Muscle of leg (tissue), 16 donors: ENCODE measurements at places on chromosomes 12 and 14.

DNA sequence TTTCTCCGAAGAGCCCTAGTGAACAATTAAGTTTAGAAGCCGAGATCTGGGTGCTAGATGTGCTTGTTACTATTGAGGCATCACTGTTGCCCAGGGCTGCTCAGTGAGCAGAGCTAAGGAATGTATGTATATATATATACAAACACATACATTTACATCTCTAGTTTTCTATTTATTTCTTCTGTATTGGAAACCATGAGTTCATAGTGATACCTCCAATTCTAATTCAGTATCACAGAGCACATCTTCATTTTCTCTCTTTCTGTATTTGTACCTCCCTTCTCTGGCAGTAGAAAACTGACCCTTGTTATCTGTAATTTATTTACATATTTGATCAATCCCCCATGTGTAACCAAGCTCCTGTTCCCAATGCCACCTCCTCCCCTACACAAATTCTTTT is 40.7 kb upstream of the FUT8 start:
- DNase-seq = no peak

DNA sequence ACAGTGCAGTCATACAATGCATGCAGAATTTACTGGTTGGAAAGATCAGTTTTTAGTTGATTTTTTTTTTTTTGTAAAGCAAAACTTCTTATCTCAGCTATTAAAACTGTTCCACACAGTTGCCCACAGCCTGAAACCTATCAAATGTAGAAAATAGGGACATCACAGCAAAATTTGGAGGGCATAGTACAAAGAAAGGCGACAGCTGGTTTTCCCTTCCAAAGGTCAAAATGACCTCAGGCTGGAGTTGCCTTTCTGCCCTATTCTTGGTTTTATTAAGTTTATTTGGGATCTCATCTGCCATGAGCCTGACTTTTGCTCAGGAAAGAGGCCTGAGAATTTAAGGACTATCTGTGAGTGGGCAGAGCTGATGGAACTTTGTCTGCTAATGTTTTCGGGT is 28.5 kb downstream of the NOPCHAP1 start:
- no peak for DNase-seq

DNA sequence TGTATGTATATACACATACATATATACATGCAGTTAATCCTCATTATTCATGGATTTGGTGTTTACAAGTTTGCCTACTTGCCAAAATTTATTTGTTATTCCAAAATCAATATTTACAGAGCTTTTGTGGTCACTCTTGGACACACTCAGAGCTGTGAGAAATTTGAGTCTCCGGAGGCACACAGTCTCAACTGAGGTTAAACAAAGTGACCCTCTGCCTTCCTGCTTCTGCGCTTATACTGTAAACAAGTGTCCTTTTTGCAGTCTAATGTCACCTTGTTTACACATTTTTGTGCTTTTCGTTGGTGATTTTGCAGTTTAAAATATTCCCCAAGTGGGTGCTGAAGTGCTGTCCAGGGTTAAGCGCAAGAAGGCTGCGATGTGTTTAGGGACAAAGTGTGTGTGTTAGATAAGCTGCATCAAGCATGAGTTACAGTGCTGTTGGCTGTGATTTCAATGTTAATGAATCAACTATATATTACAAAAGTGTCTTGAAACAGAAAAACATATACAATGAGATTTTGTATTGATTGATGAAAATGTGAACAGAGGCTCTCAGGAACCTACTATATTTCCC is 13.1 kb upstream of the LTA4H start:
- no peak for DNase-seq

GRCh38 chr12:98013560-98013959 is 501.8 kb upstream of the TMPO start:
- DNase-seq = no peak

- peak; percentile 37 for DNase-seq
Observed at GRCh38 chr12:102487226-102487625, 6.9 kb upstream of the IGF1 start.

GRCh38 chr12:90037740-90038139 is 329.1 kb upstream of the ATP2B1 start:
- DNase-seq = peak; percentile 80

DNA sequence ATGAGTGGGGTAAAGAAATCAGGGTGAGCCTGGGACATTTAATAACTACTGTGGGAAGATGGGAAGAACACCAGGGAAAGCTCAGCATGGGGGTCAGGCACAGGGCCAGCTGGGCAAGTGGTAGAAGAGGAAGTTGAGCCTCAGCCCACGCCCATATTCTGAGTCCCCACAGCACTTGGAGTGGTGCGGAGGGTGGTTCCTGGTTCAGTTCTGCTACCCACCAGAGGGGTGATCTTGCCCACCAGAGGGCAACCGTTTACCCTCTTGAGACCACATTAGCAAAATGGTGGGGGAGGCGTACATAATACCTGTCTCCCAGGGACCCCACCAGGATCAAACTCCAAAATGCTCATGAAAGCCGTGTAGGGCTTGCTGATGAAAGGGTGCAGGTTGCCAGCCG is 16.8 kb upstream of the ANKRD33 start:
- DNase-seq = no peak

DNA sequence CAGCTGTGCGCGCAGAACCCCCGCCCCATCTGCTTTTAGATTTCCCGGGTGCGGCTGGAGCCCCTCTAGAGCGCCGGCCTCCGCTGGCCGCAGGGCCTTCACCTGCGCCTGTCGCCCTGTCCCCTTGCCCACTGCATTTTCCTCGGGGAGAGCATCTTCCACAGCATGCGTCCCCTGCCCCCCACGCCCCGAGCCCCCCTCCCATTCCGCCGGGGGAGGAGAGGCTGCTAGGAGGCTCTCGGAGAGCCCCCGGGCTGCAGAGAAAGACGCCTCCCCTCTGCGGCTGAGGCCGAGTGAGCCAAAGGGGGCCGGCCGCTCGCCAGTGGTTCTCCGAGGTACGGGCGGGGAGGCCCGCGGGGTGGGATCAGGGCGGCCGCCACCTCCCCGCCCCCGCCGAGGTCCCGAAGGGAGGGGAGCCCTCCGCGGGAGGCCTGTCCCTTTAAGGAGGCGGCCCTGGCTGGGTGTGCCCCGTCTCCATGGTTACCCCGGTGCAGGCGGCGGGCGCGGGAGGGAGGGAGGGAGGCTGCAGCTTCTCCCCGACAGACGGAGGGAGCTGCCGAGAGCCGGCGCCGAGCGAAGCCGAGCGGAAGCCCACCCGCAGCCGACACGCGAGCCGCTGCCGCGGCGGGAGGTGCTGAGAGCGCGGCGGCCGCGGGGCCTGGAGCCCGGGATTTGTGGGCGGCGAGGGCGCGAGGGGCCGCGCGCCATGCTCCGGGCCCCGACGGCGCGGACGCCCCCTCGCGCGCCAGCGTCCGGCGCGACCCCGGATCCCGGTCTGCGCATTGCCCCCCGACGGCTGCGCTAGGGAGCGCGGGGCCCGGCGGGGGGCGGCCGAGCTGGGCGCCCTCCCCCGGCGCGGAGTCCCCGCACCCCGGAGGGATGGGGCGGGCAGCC is at the start of gene KCNH3:
Gene KCNH3 (plus strand): TSS at position 521 of the 894 bp plus-strand sequence. CDS start 387 bp downstream, outside the sequence.
- peak; percentile 83 for DNase-seq

- no peak for DNase-seq
Observed at GRCh38 chr12:121792607-121793439, 665 bp downstream of the RHOF start.

DNA sequence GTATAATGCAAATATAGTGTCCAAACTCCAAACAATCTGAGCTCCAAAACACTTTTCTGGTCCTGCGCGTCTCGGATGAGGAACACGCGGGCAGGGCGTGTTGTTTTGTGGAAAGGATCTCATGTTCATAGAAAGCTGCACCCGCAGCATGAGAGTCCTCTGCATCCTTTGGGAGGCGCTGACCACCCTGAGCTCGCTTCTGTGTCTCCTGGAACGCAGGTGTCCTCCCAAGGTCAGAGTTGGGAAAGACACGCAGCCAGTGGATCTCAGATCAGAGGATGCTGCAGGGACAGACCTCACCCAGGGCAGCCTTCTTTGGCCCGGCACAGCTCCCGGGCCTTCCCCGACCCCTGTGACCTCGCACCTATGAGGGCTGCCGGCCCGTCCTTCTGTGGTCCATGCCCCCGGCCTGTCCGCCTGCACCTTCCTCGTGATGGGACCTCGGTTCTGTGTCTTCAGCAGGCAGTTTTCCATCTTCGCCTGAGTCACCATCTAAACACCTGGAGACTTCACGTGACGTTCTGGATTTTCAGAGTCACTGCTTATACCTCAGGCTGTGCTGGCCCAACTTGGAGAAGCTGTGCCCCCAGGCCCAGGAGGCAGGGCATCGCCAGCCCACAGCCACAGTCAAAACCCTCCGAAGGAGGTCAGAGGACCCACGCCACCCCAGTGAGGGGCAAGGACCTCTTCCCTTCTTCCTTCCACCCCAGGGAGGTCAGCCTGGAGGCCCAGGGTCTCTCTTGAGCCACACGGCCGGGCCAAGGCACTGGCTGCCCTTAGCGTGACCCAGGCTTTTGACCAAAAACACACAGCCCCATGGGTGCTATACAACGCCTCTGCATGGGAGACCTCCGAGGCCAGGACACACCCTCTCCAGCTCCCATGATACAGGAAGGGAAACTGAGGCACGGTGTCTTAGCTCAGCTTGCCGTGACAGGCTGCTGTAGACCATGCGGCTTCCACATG is 25.9 kb downstream of the MMP17 start:
- DNase-seq = no peak

DNA sequence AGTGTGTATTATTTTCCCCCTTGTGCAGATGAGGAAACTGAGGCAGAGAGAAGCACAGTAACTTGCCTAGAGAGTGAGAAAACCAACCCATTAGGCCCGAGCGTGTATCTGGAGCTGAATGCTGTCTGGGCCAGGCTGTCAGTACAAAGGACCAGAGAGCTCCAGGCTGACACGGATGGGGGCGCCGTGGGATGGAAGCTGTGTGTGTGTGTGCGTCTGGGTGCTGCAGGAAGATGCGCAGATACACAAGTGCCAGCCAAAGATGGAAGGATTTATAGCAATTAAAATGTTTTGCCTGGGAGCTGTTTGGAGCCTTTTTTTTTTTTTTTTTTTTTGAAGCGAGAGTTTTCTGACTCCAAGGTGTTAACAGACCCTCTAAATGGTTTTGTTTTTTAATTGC is 53.7 kb upstream of the GPATCH2L start:
- DNase-seq = no peak

GRCh38 chr12:23039834-23040233 is 414.9 kb downstream of the ETNK1 start:
- DNase-seq = no peak

- no peak for DNase-seq
Observed at GRCh38 chr12:102685172-102685571, 204.8 kb upstream of the IGF1 start.

DNA sequence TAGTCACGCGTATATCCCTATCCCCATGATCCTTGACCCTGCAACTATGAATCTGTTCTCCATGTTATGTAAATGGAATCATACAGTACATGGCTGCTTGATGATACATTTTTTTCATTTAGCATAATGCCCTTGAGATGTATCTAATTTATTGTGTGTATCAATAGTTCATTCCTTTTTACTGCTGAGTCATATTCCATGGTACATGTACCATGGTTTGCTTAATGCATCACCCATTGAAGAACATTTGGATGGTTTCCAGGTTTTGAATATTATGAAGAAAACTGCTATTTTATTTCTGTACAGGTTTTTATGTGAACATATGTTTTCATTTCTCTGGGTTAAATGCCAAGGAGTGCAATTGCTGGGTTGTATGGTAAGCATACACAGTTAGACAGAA is 4.0 kb upstream of the RNASE10 start:
- no peak for DNase-seq

- DNase-seq = no peak
Observed at GRCh38 chr12:131783915-131784541, 44.2 kb upstream of the MMP17 start.

DNA sequence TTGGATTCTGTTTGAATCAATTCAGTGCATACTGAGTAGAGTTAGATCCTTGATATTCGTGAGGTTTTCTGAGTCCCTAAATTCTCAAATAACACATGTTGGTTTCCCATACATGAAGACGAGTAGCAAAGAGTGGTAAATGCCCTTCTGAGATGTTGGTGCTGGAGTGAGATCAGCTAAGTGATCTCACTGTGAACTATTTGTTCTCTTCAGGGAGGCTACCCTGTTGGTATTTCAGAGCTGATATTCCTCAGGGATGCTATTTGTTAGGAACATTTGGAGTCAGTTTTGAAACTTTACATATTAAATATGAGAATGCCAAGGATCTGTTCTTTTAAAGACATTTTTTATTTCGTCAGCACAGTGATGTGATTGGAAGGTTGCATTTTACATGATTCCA is 54.7 kb downstream of the SUSD6 start:
- no peak for DNase-seq

GRCh38 chr14:37140176-37140575 is 32.2 kb downstream of the SLC25A21 start:
- DNase-seq = no peak

GRCh38 chr12:7108003-7108795 is 815 bp downstream of the C1RL start:
- DNase-seq = peak; percentile 82

- DNase-seq = peak; percentile 40
Observed at GRCh38 chr12:116482859-116483258, 76.3 kb upstream of the MAP1LC3B2 start.

GRCh38 chr12:25301798-25302197 is 51.1 kb upstream of the KRAS start:
- DNase-seq = no peak

DNA sequence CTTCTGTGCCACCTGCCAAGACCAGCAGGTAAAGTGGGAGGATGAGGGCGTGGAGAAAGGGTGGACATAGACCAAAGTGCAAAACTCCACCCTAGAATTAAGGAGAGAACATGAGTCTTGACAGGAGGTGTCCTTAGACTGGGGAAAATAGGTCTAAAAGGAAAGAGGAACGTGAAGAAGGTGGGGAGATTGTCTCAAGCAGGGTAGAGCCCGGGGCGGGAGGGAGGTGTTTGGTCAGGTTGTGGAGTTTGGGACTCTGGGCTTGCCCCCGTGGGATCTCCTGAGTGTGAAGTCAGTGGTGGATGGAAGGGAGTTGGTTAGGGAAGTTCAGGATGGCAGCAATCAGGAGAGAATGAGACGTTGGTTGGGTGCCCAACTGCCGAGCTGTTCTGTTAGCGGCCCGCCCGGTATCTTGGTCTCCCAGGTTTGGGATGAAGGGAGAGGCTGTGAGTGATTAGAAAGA is 386 bp downstream of the DGKA start:
- peak; percentile 30 for DNase-seq

DNA sequence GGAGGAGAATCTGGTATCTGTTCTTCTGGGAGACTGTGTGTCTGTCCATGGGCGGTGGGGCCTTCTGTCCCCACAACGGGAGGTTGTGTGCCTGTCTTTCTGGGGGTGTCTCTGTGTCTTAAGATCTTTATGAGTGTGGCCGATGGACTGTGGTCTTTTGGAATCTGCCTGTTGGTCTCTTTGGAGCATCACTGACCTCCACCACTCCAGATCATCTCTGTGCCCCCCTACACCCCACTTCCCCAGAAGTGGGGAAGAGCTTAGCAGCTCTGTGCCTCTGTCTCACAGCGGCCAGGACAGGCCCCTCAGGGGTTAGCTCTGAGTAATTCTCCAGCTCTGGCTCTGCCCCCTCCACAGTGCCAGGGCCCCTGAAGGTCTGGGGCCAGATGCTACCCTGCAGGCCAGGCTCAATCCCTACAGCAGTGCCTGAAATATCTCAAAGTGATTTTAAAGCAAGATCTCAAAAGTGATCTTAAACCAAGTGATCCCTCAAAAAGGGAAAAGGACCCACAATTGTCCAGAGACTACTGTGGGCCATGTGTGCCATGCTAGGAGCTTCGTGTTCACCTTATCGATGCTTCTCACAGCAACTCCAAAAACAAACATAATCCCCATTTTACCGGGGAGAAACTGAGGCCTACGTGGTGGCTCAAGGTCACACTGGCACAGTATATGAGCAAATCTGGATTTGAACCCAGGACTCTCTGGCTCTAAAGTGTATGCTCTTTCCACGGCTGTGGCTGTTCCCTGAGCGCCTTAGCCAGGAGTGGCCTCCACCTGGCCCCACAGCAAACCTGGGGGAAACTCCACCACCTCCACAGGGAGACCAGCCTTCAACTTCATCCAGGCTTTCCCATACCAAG is 26.0 kb upstream of the KRT78 start:
- no peak for DNase-seq
